Effector memory CD8-positive, alpha-beta T cell (primary cell): ENCODE measurements at places on chromosomes 2 and 18.

GRCh38 chr2:237383991-237384671 is 29.8 kb downstream of the COL6A3 start:
- peaks cover 2% of the 10 kb centered on the region for H3K36me3 ChIP-seq
- no peak overlapping the region for H3K27ac ChIP-seq
- no peak overlapping the region for H3K4me3 ChIP-seq

DNA sequence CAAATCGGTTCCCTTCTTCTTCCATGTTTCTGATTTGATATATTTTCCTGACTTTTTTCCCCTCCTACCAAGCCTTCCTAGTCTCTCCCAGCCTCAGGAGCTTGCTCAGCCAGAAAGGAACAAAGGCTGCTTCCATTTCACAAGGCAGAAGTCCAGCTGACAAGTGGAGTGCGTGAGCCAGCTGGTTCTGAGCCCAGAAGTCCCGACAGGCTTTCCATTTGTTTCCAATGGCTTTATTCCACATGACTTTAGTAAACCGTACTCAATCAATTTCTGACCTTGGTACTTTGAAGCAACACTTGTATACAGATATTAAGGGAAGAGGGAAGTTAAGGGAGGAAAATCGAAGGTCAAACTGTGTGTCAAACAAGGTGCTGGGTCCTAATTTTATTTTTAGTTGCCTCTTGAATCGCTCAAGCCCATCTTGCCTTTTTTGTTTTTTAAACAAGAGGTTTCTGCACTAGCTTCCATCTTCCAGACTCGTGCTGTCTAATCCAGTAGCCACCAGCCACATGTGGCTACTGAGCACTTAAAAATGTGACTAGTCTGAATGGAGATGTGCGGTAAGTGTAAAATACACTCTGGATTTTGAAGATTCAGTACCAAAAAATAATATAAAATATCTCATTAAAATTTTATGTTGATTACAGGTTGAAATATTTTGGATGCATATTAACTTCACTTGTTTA is 36.2 kb downstream of the WIPF1 start:
- no peaks in the 10 kb centered on the region for H3K27me3 ChIP-seq
- no peak overlapping the region for H3K4me3 ChIP-seq
- DNase-seq: no peak
- H3K36me3 ChIP-seq: peaks cover 84% of the 10 kb centered on the region
- H3K27ac ChIP-seq: peak overlapping the region; percentile 65

DNA sequence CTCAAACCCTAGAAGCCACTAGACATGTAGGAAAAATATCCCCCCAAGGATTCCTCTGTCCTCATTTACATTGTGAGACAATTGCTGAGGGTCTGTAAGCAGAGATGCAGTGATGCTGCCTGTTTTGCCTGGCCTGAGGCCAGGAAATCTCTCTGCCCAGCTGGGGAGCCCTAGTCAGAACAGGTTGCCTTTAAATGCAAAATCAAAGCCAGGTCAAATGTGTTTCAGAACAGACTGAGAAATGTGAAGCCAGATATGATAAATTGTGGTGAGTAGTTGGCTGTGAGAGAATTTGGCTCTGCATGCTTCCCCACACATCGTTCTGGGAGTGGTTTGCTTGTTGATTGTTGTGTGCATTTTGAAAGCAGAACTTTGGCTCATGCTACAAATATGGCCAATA is 38.4 kb upstream of the NXPH2 start:
- no peak overlapping the region for H3K4me3 ChIP-seq
- H3K4me1 ChIP-seq: no peaks in the 10 kb centered on the region
- no peak overlapping the region for H3K27ac ChIP-seq
- H3K36me3 ChIP-seq: no peaks in the 10 kb centered on the region
- peaks cover 12% of the 10 kb centered on the region for H3K27me3 ChIP-seq

- peaks cover 3% of the 10 kb centered on the region for H3K36me3 ChIP-seq
- no peak for DNase-seq
- peak overlapping the region; percentile 55 for H3K4me3 ChIP-seq
- H3K27me3 ChIP-seq: no peaks in the 10 kb centered on the region
- peak overlapping the region; percentile 96 for H3K27ac ChIP-seq
- peaks cover 58% of the 10 kb centered on the region for H3K4me1 ChIP-seq
These were observed 46.8 kb upstream of the ANXA4 start for GRCh38 chr2:69694894-69695849.

GRCh38 chr2:224723586-224724217 is 7.5 kb upstream of the CCDC195 start:
- no peak overlapping the region for H3K27ac ChIP-seq
- DNase-seq: no peak

DNA sequence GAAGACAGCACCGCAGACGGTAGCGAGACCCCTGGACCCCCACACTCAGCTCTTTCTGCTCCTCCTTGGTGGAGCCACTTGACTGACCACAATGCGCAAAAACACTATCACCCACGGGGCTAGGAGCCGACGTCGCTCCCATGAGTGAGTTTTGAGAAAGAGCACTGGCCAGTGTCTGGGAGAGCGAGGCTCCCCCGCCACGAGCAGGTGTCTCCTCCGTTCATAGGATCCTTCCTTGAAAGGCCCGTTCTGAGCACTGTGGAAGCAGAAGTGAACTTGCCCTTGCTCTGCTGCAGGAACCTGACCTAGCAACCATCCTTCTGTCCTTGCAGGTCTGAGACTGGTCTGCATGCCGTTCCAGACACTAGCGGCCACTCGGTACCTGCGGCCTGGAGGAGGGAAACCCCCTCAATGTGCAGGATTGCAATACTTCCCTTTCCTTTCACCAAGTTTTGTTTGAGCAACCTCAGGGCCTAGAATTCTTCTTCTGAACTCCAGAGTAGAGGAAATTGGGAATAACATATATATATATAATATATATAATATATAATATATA is 12.9 kb upstream of the ZNF516 start:
- H3K27ac ChIP-seq: no peak overlapping the region
- DNase-seq: no peak
- no peaks in the 10 kb centered on the region for H3K4me1 ChIP-seq
- H3K36me3 ChIP-seq: no peaks in the 10 kb centered on the region

GRCh38 chr2:184270660-184271059 is 327.7 kb upstream of the ZNF804A start:
- H3K27me3 ChIP-seq: no peaks in the 10 kb centered on the region
- no peak overlapping the region for H3K4me3 ChIP-seq
- H3K4me1 ChIP-seq: no peaks in the 10 kb centered on the region
- no peaks in the 10 kb centered on the region for H3K36me3 ChIP-seq
- H3K27ac ChIP-seq: no peak overlapping the region
- DNase-seq: no peak

DNA sequence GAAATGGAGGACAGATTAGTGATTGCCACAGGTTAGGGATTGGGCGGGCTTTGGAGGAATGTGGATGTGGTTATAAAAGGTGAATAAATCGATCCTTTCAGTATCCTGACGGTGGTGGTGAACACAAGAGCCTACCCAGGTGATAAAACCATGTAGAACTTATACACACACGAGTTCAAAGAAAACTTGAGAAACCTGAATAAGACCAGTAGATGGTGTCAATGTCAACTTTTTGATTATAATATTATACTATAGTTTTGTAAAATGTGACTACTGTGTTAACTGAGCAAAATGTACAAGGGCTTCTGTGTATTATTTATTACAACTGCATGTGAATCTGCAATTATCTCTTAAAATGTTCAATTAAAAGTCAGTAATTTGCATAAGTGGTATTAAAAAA is 136.3 kb downstream of the ERBB4 start:
- H3K27me3 ChIP-seq: no peaks in the 10 kb centered on the region
- H3K4me3 ChIP-seq: no peak overlapping the region
- no peak overlapping the region for H3K27ac ChIP-seq
- H3K4me1 ChIP-seq: no peaks in the 10 kb centered on the region

GRCh38 chr2:134718023-134718816 is 580 bp downstream of the TMEM163 start:
- peaks cover 68% of the 10 kb centered on the region for H3K27me3 ChIP-seq
- peaks cover 4% of the 10 kb centered on the region for H3K36me3 ChIP-seq
- DNase-seq: peak; percentile 7

GRCh38 chr2:161971551-161971950 is 102.5 kb downstream of the DPP4 start:
- no peaks in the 10 kb centered on the region for H3K27me3 ChIP-seq
- H3K4me3 ChIP-seq: no peak overlapping the region
- peak overlapping the region; percentile 32 for H3K27ac ChIP-seq
- H3K36me3 ChIP-seq: peaks cover 26% of the 10 kb centered on the region

GRCh38 chr18:48752478-48752877 is 198.3 kb downstream of the SMAD7 start:
- no peaks in the 10 kb centered on the region for H3K36me3 ChIP-seq
- H3K27ac ChIP-seq: no peak overlapping the region
- no peaks in the 10 kb centered on the region for H3K4me1 ChIP-seq
- H3K27me3 ChIP-seq: no peaks in the 10 kb centered on the region
- no peak for DNase-seq

GRCh38 chr18:80191264-80191663 is 56.0 kb downstream of the PARD6G start:
- H3K27me3 ChIP-seq: peaks cover 48% of the 10 kb centered on the region
- H3K27ac ChIP-seq: no peak overlapping the region
- peaks cover 3% of the 10 kb centered on the region for H3K36me3 ChIP-seq
- peaks cover under 1% of the 10 kb centered on the region for H3K4me1 ChIP-seq

- no peak for DNase-seq
- H3K36me3 ChIP-seq: no peaks in the 10 kb centered on the region
- no peak overlapping the region for H3K27ac ChIP-seq
- peaks cover under 1% of the 10 kb centered on the region for H3K27me3 ChIP-seq
These were observed 26.4 kb upstream of the B4GALT6 start for GRCh38 chr18:31710826-31711225.

DNA sequence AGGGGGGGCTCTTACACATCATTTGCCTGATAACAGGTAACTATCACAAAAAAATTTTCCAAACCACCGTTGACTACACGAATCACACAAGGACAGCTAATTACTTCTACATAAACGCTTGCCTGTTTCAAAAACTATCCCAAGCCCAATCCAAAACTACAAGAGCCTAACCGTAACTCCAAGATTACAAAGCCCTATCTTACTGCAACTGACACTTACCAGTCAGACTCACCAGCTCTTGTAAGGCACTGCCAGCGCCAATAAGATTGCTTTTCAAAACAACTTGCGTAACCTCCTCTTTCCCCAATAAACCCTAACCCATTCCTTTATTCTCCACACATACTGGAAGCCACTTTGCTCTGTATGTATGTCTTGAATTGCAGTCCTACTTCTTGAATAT is 148.4 kb downstream of the NBAS start:
- DNase-seq: no peak
- H3K36me3 ChIP-seq: peaks cover 21% of the 10 kb centered on the region
- no peaks in the 10 kb centered on the region for H3K4me1 ChIP-seq
- H3K27ac ChIP-seq: no peak overlapping the region
